ENCODE measurements at places on chromosomes 4 and X. TPM values are rescaled to one million over a fixed set of nuclear protein-coding genes. Genes with fewer than 3 reads are reported as not detected.

UGT2B7 gene
- total RNA-seq = 1.5 TPM

DNA sequence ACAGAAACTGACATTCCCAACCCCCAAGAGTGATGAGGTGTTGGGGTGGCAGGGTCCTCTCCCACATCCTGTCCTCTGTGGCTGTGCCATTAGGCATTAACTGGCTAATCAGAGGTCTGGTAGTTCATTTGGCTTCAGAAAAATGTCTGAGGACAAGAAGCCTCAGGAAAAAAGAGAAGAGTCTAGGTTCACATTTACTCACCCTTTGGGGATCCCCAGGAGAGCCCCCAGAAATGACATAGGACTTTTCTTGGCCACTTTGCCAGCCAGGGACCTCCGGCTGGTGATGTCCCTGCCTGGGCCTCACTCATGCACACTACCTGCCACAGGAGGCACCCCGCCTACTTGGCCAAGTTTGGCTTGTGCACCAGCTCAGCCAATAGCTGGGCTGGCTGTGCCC lies 173.0 kb downstream of the RBM46 start:
- H3K36me3 ChIP-seq = no peaks in the 10 kb centered on the region
- H3K27me3 ChIP-seq = no peaks in the 10 kb centered on the region
- no peak overlapping the region for H3K27ac ChIP-seq

- DNase-seq = no peak
- H3K27me3 ChIP-seq = no peaks in the 10 kb centered on the region
- H3K36me3 ChIP-seq = no peaks in the 10 kb centered on the region
- no peaks in the 10 kb centered on the region for H3K4me1 ChIP-seq
- H3K27ac ChIP-seq = no peak overlapping the region
Observed at GRCh38 chr4:113783701-113784100, 22.2 kb upstream of the CAMK2D start.

DNA sequence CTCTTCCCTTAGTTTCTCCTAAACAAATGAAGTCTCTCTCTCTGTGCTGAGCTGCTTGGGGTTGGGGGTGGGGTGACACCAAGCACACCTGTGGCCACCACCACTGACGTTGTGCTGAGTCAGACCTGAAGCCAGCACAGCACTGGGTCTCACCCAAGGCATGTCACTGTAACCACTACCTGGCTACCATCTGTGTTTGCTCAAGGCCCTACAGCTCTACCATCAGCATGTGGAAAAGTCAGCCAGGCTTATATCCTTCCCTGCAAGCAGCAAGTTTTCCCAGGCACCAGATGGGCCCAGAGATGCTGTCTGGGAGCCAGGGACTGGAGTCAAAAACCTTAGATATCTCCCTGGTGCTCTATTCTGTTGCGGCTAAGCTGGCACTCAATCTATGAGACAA lies 6.9 kb downstream of the CXCL10 start:
- peaks cover 12% of the 10 kb centered on the region for H3K4me1 ChIP-seq
- DNase-seq = no peak
- no peak overlapping the region for H3K27ac ChIP-seq
- H3K4me3 ChIP-seq = no peak overlapping the region

- no peaks in the 10 kb centered on the region for H3K27me3 ChIP-seq
- no peaks in the 10 kb centered on the region for H3K36me3 ChIP-seq
- H3K4me3 ChIP-seq = no peak overlapping the region
- H3K27ac ChIP-seq = no peak overlapping the region
- no peak for DNase-seq
Observed at GRCh38 chr4:140266958-140267568, 106.4 kb upstream of the SCOC start.

All from suprapubic skin (tissue), 4 donors.